ENCODE measurements at places on chromosomes 6 and 20.

GRCh38 chr20:14997791-14998190 is 660.4 kb upstream of the FLRT3 start:
- no peak for DNase-seq

DNA sequence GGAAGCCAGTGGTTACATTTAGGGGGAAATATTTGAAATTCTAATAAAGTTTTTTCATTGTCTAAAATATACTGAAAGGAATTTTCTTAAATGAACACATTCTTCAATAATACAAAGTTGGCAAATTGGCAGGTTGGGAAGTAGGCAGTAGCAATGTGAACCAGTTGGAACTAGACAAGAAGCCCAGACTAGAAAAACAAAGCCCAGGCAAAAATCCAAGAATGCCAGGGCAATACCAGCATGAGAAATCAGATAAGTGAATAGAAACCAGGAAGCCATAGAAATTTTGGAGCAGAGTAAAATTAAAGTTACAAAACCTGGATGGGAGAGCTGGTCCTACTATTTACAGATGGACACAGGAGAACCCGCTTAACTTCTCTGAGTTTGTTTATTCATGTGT is 52.2 kb downstream of the TPBG start:
- no peak for DNase-seq

GRCh38 chr20:32966881-32967781 is 37.1 kb downstream of the SUN5 start:
- peak; percentile 34 for DNase-seq

- no peak for DNase-seq
These were observed 19.8 kb downstream of the ADRM1 start for GRCh38 chr20:62322492-62323041.
